GM04504 (cell line): ENCODE measurements at places on chromosomes 2 and 18.

GRCh38 chr2:8535821-8536685 is 145.8 kb upstream of the ID2 start:
- DNase-seq: no peak

DNA sequence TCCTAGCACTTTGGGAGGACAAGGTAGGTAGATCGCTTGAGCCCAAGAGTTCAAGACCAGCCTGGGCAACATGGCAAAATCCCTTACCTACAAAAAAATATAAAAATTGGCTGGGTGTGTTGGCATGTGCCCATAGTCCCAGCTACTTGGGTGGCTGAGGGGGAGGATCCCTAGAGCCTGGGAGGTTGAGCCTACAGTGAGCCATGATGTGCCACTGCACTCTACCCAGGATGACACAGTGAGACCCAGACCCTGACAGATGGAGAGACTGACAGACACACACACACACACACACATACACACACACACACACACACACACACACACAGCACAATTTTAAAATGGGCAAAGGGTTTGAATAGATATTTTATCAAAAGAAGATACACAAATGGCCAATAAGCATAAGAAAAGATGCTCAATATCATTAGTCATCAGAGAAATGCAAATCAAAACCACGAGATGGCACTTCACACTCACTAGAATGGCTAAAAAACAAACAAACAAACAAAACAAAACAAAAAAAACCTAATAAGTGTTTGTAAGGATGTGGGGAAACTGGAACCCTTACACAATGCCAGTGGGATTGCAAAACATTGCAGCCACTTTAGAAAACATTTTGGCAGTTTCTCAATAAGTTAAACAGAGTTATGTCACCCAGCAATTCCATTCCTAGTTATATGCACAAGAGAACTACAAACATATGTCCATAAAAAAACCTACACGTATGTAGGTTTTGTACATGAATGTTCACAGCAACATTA is 42.3 kb downstream of the BAZ2B start:
- peak; percentile 44 for DNase-seq

- no peak for DNase-seq
These were observed 665.4 kb downstream of the BCL11A start for GRCh38 chr2:59888015-59888414.

DNA sequence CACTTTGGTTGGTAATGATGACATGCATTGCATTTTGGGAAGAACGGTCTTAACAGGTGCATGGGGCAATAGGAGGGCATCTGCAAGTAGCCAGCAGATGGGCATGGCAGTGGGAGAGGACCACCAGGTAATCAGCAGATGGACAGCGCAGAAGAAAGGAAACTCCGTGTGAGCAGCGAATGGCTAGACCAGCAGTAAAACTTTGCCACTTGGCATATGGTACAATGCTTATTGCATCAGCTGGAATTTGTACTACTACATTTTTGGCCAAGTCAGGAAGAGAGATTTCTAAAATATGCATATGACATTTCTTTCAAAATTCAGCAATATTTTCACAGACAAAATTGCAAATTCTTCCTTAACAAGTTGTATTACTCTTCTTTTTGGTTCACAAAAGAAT is 768.5 kb downstream of the LRP1B start:
- no peak for DNase-seq

- no peak for DNase-seq
These were observed 9.6 kb downstream of the STPG4 start for GRCh38 chr2:47145466-47145865.

DNA sequence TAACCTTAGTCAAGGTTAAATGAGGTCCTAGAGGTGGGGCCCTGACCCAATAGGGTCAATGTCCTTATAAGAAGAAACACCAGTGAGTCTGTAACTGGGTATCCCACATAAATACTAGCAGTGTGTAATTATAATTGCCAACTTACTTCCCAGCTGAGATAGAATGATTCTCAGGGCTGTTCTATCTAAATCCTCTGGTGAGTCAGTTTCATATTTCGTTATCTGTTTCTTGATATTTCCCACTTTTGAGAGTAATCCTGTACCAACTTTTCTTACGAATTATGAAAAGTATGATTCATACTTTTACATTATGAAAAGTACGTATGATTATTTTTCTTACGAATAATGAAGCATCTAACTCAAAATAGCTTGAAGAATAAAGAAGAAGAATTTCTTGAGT is 546.8 kb upstream of the NETO1 start:
- no peak for DNase-seq

DNA sequence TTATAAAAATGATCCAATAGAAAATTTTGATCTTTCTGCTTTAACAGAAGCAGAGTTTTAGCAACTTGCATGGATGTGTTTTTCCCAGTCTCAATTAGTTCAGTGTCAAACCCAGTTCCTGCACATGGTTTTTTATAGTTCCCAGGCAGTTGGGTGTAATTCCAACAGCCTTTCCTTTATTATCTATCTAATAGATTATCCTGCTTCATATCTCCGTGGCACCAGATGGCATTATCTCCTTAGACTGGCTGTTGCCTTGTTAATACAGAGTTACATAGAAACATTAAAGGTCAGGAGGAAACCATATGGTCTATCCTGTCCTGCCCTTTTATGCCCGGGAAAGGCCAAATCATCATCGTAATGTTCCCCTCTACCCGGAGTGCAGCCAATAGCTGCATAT is 400.9 kb upstream of the SMIM21 start:
- DNase-seq: no peak

GRCh38 chr18:46343931-46344372 is 239.8 kb downstream of the HAUS1 start:
- DNase-seq: no peak

DNA sequence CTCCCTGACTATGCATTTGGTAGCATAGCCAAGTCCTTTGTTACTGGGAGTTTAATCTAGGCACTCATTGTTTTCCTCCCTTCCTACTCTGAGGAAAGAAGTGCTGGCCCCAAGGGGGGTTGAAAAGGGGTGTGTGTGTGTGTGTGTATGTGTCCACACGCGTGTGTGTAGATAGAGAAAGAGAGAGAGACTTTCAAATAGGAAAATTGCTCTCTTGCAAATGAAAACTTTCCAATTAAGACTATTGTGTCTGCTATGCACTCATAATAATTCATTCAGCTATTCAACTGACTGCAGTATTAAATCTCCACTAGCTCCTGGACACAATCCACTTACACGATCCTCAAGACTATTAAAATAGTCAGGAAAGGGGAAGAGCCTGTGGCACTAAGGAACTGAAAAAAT is 92.9 kb upstream of the CSRNP3 start:
- no peak for DNase-seq

DNA sequence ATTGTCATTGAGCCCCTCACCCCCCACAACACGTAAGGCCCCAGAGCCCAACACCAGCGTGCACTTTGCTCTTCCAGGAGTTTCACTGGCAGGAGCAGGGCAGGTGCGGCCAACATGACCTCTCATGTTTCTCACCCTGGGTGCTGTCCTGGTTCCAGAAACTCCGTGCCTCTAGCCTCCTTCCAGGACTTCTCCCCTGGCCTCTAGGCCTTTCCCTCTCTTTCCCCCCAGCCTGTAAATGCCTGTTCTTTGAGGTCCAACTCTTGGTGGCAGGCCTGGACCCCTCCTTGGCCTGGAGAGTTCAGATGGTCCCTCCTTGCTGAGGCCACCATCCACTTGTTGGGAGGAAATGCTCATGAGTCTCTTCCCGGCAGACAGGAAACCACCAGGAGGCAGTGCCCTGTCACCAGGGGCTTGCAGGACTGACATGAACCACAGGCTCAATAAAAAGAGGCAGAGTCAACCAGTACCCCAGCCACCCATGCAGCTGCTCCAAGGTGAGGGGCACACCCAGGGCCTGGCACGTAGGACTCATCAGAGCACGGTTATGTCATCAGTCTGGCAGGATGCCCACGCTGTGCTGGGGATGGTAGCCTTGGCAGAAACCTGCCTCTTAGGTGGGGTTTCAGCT is 1.5 kb downstream of the MALL start:
- DNase-seq: no peak

- no peak for DNase-seq
These were observed 38.3 kb upstream of the RALBP1 start for GRCh38 chr18:9437021-9437437.

GRCh38 chr2:236993-237539 is 26.8 kb downstream of the SH3YL1 start:
- no peak for DNase-seq

- DNase-seq: no peak
These were observed 340.6 kb downstream of the RND3 start for GRCh38 chr2:150146879-150147278.

DNA sequence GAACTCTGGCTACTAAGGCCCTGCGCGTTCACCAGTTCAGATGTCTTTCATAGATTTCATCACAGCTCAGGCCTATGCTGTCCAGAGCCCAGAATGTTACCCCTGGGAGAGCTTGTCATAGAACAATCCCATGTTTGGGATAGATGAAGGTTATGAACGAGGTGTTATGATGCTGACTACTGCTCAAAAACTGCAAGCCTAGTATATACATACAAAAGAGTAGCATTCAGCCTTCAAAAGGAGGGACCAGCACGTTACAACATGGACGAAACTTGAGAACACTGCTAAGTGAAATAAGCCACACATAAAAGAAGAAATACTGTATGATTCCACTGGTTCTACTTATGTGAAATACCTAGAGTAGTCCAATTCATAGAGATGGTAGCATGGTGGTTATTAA is 401.9 kb downstream of the NBAS start:
- DNase-seq: no peak

- no peak for DNase-seq
These were observed 182.5 kb upstream of the RAB6C start for GRCh38 chr2:129796801-129797488.

DNA sequence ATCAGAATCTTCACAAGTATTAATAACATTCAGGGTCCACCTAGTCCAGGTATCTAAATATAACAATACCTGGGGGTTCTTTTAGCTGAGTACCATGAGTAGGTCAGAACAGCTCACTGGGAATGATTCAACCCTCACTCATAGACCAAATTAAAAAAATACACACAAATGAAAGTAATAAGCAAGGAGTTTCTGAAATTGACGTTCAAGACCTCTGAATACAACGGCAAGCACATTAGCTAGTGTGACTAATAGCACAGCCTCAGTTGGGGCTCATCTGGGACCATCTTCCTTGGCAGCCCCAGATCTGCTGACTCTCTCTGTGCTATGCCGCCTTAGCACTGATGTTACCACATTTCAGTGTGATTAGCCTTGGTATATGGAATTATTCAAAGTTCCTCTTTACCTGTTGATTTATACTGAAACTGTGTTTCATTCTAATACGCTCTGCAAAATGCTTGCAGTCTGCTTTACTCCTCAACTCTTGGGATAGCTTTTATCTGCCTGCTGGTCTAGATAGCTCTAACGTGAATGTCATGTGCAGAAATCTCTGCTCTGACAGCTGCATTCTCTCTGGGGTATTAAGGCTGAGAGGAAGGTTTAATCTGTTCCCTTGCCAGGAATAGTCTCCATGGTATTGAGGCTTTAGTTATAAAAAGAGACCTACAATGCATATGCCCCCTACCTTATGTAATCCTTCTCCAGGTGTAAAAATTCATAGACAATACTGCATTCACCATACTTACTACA is 153.3 kb downstream of the METTL4 start:
- no peak for DNase-seq

- DNase-seq: no peak
These were observed 570.3 kb downstream of the FBXO15 start for GRCh38 chr18:73577365-73577764.

GRCh38 chr2:107334306-107334705 is 448.3 kb upstream of the ST6GAL2 start:
- DNase-seq: no peak

DNA sequence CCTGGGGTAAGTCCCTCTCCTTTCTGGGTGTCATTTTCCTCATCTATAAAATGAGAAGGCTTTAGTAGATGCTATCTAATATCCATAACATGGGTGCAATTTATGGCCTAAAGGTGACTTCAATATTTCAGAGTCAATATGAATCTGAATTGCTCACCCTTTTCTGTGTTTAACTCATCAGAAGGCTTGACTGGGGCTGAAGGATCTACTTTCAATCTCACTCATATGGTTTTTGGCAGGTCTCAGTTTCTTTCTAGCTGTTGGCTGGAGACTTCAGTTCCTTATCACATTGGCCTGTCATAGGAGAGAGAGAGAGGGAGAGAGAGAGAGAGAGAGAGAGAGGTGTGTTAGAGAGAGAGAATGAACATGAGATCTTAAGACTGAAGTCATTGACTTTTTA is 343.7 kb upstream of the MEX3C start:
- DNase-seq: no peak

GRCh38 chr2:36677996-36678605 is 18.4 kb upstream of the VIT start:
- peak; percentile 15 for DNase-seq

- no peak for DNase-seq
These were observed 37.2 kb downstream of the CREG2 start for GRCh38 chr2:101349893-101350662.

DNA sequence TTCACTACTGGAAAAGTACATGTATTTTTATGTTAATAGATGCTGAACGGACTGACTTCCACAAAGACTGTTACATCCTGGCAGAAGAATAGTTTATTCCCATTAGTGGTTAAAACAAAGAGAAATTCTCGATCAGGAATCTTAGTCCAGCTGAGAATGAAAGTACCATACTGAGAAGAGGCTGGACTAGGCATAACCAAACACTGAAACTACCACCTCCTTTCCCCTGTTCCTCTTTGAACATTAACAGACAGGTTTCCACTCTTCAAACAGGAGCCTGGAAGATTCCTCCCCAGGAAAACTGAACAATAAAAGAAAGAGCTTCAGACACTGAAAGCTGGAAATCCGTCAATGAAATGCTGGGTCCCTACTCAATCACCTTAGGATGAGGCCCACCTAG is 25.8 kb downstream of the LDAH start:
- DNase-seq: no peak

DNA sequence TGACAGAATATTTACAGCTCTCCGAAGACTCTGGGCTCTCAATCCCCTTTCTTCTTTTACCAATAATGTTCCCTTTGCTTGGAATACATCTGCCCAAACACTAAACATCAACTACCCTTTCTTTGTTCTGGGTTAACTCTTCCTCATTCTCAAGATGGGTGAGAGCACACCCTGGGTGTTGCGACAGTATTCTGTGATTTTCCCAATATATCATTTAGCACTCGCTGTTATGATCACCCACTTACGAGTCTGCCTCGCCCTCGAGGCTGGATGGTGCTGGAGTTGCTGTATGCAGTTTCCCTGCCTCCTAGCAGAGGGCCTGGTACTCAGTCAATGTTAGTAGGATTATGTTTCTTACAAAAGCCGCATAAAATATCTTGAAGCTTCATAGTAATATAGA is 93.2 kb downstream of the SOCS6 start:
- DNase-seq: no peak

- DNase-seq: no peak
These were observed 222.6 kb upstream of the CTAGE1 start for GRCh38 chr18:22640281-22640842.

- DNase-seq: no peak
These were observed 39.6 kb downstream of the ABCA12 start for GRCh38 chr2:215098875-215099274.
